ENCODE measurements at places on chromosomes 16 and 17. TPM values are rescaled to one million over a fixed set of nuclear protein-coding genes. Genes with fewer than 3 reads are reported as not detected.

MPV17L gene
- total RNA-seq: 1.3 TPM

G6PC1 gene
- total RNA-seq: not detected

CTRB2 gene
- total RNA-seq: not detected

JPH3 gene
- not detected for total RNA-seq

FOXF1 gene
- total RNA-seq: 10.3 TPM

PRCD gene
- total RNA-seq: 2.2 TPM

CACNG1 gene
- total RNA-seq: not detected

LPCAT2 gene
- total RNA-seq: 47.7 TPM

DNA sequence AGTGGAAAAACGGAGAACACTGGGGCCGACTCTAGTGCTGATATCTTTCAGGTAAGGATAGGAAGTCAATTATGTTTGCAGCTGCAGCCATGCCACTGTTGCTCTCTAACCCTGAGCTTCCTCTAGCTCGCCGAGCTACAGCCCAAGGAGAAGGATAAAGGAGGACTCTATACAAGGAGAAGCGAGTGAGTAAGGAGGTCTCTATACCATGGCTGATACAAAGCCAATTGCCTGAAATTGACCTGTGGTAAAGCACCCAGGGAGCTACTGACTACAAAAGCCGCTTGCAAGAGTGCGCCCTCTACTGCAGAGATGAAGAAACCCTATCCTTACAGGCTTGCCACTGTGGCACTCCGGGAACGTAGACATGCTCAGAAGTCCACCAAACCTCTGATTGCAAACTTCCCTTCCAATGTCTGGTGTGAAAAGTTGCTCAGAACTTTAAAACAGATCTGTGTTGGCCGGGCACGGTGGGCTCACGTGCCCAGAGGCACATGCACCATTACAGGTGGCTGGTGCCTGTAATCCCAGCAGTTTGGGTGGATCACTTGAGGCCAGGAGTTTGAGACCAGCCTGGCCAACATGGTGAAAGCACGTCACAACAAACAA is 10.8 kb upstream of the SLC46A1 start:
- DNase-seq: peak; percentile 79

DNA sequence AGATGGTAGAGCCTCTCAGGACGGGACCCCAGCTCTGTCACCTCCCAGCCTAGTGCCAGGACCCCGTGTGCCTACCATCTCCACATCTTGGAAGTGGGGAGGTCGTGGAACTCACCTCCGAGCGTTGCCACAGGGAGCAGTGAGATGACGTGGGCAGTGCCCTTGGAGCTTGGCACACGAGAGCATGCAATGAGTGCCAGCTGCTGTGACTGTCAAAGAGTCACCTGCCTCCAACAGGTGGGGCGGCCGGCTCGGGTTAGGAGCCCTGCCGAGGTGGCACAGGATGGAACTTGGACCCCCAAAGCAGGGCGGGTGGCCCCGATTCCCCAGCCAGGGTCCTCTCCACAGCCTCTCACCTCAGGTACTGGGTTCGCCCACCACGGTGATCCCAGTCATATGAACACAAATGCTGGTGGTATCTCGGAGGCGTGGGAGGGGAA is 5.5 kb downstream of the VPS4A start:
- no peak for DNase-seq

GRCh38 chr16:84124257-84125073 is 7.7 kb upstream of the MBTPS1 start:
- DNase-seq: no peak

DNA sequence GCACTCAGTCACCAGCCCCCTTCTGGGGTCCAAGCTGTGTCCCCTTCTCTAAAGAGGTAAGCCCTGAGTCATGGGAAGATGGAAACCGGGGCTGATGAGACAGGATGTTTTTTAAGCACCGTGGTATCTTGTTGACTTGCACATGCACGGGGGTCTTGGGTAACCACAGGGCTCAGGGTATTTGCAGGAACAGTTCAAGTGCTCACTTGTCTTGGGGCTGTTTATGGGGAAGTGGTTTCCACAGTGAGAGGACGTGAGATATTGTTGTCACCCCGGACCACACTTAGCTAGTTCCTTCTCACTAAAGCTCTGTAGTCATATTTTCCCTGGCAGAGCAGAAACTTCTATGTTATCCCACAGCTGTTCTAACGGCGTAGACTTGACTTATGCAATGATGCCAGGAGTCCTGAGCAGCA is 7.7 kb downstream of the CCL3L1 start:
- no peak for DNase-seq

- no peak for DNase-seq
Observed at GRCh38 chr17:20092261-20092867, 83.2 kb downstream of the SPECC1 start.

DNA sequence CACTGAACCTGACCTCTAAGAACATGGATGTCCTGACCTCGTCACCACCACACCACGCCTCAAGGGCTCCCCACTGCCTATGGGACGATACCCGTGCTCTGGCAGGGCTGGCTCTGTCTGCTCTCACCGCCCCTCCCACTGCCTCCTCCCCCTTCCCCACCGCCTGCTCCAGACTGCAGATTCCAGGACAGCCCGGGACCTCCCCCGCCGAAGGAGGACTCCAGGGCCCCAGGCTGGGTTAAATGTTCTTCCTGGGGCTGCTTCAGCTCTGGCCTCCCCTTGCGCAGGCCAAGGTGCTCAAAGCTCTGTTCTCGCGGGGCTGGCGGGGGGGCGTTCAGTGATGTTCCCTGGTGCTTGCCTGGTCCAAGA is 3.1 kb downstream of the NPW start:
- DNase-seq: peak; percentile 81

- no peak for DNase-seq
Observed at GRCh38 chr17:76398523-76399174, 14.2 kb downstream of the SPHK1 start.

- no peak for DNase-seq
Observed at GRCh38 chr17:44844390-44844830, 3.3 kb upstream of the HIGD1B start.

DNA sequence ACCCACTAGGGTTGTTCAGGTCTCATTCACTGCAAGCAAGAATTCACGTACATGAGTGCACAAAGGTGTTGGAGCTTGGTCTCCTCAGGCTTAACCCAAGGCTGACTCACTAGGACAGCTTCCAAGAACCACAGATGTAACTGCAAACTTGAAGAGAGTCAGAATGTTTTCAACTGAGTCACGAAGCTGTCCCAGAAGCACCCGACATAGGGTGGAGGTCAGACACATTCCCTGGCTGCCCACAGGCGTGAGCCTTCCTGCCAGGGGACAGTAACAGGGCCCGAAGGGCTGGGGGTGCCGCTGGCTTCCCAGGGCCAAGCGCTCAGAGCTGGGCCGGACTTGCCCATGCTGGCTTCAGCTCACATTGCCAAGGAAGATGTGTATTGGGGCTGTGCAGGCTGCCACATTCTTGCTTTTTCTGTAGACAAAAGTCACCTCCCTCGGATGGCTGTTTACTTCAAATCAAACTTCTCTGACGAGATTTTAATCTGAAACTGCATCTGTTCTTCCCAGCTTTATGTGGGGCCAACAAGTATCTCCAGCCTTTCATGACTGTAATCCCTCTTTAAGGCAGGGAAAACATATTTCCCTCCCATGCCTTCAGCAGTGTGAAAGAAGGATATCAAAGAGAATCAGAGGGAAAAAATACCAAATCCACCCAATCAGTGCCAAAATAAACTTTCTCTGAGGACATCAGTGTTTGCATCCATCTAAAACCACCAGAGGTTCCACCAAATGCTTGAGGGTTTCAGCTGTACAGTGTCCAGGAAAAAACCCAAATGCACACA is 14.3 kb downstream of the CMTM3 start:
- peak; percentile 95 for DNase-seq

GRCh38 chr17:6381526-6382465 is 53.1 kb downstream of the AIPL1 start:
- no peak for DNase-seq

DNA sequence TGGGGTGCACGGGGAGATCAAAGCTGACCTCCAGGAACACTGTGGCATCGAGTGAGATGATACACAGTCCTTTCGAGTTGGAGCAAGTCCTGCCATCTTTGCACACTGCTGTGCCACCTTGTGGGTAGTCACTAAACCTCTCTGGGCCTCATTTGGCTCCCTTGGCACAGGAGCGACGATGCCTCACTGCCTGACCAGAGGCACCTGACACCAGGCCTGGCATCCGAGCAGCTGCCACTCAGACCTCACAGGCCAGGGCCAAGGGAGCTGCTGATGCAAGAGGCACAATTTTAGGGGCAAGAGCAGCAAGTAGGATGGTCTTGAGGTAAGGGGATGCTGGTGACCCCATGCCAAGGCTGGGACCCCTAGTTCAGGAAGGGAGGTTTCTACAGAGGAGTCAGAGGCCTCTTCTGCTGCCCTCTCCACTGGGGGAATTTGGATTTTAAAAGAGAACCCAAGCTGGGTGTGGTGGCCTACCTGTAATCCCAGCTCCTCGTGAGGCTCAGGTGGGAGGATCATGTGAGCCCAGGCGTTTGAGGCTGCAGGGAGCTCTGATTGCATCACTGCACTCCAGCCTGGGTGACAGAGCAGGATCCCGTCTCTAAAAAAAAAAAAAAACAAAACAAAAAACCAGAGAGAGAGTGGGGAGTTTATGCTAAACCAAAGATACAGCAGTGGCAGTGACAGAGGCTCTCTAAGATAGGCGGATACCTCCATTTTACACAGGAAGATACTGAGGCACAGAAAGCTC is 6.7 kb upstream of the ADGRG1 start:
- peak; percentile 14 for DNase-seq

DNA sequence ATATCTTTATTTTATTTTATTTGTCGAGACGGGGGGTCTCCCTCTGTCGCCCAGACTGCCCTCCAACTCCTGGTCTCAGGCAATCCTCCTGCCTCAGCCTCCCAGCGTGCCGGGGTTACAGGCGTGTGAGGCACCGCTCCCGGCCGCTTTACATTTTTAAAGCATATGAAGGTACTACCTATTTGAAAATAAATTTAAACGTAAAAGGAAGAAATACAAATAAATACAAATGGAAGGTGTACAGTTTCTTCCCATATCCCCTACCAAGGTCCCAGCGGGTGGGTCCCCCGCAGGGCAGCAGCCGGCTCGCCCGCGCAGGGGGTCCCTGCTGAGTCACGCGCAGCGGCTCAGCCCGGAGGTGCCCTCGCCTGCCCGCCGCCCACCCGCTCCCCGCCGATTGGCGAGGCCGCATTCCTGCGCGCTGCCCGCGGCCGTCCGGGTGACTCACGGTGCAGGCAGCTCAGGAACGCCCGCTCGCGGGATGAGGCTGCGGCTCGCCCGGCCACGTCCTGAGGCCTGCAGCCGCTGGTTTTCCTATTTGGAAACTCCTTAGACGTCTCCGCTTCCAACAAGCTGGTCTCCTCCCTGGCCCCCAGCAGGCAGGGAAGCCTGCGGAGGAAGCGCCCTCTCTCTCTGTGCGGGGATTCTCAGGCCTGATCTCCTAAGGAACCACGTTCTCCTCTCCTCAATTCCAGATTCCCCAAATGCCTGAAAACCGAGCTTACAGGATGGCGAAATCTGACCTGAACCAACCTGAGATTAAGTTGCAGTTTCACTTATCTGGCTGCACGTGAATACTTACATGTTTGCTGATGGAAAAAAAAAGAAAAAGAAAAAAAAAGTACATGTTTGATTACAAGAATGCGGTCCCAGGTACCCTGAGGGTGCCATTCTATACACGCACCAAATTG is 54.8 kb upstream of the MAP3K14 start:
- DNase-seq: peak; percentile 95

DNA sequence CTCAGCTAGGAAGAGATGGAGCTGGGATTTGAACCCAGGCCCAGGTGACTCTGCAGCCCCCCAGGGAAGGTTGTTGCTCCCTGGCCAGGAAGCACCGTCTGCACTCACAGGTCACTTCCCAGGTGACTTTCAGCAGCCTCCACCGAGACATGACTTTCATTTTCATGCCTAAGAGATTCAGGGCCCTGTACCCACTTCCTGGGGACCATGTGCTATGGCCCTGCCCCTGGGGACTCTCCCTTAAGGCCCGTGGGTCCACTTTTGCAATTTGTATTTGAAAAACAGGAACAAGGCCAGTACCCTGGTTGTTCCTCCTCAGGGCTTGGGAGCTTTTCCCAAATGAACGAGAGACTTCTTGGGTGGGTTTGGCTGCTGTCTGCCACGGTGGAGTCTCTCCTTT is 191.0 kb downstream of the IRF8 start:
- no peak for DNase-seq

DNA sequence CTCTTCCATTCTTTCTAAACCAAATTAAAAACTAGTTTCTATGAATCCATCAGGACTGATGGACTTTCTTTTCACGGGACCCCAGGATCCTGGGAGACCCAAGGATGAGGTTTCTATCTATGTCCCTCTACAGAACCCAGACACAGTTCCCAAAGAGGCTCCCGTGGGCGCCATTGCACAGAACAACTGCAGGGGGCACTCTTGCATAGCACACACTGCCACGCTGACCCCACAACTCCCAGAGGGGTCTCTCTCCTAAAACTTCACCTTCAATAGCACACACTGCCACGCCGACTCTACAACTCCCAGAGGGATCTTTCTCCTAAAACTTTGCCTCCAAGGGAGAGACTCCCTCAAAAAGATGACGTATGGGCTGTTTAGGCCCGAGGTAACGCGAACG is 9.0 kb downstream of the ABR start:
- no peak for DNase-seq

DNA sequence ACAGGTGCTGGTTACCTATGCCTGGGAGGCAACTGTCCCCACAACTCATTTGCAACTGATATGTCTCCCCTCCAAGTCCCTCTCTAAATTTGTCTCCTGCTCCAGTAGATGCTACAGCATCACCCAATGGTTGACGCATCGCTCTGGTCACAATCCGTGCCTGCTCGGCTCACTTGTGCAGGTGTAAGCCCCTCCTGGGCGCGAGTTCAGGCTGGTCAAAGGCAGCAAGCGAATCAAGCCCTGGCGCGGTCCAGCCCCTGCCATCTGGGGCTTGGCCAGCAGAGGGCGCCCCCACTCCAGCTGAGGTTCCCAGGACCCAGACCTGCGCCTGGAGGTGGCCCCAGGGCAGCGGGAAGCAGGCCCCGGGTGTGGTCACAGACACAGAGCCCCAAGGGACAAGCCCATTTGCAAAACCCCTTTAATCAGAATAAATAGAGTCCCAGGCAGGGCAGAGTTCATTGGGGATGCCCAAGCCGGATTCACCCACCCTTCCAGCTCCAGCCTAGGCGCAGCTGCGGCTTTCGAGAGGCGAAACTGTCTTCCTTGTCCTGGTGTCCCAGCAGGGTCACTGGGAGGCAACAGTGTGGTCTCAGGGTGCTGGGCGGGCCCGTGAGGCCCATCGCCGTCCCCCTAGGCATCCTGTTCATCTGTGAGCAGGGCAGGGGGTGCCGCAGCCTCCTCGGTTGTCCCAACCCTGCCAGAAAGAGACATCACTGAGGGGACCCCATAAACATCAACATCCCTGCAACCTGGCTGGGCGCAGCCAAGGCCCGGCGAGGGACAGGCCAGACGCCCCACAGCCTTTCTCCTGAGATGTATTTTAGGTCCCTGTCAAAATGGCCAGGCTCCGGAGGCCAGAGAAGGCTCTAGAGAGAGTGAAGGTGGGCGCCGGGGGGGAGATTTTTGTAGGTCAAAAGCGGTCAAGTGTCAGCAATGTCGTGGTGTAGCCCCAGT is 15.8 kb downstream of the TMC6 start:
- DNase-seq: peak; percentile 48

- no peak for DNase-seq
Observed at GRCh38 chr17:19909139-19909538, 41.4 kb upstream of the ULK2 start.
